ENCODE measurements at places on chromosomes 16 and 17.

DNA sequence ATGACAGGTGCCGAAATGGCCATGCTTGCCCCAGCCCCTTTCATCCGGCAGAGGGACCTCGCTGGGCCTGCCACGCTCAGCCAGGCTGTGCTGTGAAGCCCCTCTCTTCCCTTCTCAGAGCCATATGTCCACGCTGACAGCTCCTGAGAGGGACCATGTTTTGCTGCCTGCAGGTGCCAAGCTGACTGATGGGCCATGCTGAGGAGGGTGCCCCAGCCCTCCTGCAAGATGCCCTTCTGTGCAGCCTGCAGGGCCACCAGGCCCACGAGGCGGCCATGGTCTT is 33.1 kb upstream of the CDH15 start:
- no peak for DNase-seq

DNA sequence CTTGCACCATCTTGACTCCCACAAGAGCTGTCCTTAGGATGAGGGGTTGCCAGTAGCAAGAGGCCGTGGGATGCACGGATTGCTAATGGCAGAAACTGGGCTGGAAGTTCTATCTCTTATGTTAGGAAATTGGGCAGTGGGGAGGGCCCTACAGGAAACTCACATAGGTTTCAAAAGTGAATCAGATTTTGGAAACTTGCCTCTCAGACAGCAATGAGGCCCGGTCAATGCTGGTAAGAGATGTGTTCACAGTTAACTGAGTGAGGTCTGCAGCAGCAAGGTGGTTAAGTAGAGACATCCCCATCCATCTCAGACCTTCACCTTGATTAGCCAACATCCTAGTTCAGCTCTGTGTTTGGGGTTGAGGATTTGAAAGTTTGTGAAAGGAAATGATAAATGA is 164.7 kb downstream of the ABCA8 start:
- DNase-seq, result no peak

DNA sequence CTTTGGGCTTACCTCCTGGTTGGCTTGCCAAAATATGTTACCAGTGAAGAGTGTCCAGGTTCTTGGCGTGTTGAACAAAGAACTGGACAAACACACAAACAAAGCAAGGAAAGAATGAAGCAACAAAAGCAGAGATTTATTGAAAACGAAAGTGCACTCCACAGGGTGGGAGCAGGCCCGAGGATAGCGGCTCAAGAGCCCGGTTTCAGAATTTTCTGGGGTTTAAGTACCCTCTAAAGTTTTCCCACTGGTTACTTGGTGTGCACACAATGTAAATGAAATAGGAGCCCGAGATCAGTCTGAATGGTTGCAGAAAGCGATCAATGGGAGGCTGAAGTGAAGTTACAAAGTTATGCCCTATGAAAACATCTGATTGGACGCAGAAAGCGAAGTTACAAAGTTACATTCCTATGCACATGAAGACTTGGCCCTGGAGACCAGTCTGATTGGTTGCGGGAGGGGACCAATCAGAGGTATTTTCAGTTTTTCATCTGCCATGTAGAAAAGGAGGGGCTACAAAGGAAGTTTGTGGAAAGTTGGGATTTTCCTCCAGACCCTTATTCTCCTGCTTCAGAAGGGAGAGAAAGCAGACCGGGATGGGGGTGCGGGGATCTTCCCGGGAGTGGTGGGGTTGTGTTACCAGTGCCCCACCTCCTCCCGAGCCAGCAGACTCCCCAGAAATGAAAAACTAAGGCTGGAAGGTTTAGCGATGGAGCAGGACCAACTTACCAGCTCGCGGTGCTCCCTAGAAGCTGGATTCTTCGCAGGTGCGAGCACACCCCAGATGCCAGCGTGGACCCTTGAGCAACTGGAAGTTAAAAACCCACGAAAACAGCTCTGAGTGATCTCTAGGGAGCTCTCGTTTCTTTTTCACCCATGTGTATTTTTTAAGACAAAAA is at the start of gene SLFN12:
Gene SLFN12, minus strand, starts transcription at position 325 of the 899 bp plus-strand sequence. CDS start 9,472 bp downstream, outside the sequence.
- peak; percentile 76 for DNase-seq

- DNase-seq, result no peak
These were observed 92.4 kb upstream of the HSBP1 start for GRCh38 chr16:83715217-83715920.

- DNase-seq, result no peak
These were observed 449.5 kb upstream of the PSMD7 start for GRCh38 chr16:73847090-73847489.

DNA sequence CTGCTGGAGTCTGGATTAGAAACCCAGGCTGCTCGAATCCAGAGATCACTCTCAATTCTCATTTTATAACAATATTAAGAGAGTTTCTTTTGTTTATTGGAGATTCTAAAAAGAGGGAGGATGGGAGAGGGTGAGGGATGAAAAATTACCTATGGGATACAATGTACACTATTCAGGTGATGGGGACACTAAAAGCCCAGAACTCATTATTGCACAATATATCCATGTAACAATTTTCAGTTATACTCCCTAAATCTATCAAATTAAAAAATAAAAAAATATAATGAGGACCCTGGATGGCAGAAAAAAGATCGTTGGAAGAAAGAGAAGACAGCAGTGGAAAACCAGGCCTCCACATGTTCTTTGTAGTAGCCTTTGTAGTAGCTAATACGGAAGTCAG is 100.8 kb downstream of the CNTNAP4 start:
- no peak for DNase-seq

DNA sequence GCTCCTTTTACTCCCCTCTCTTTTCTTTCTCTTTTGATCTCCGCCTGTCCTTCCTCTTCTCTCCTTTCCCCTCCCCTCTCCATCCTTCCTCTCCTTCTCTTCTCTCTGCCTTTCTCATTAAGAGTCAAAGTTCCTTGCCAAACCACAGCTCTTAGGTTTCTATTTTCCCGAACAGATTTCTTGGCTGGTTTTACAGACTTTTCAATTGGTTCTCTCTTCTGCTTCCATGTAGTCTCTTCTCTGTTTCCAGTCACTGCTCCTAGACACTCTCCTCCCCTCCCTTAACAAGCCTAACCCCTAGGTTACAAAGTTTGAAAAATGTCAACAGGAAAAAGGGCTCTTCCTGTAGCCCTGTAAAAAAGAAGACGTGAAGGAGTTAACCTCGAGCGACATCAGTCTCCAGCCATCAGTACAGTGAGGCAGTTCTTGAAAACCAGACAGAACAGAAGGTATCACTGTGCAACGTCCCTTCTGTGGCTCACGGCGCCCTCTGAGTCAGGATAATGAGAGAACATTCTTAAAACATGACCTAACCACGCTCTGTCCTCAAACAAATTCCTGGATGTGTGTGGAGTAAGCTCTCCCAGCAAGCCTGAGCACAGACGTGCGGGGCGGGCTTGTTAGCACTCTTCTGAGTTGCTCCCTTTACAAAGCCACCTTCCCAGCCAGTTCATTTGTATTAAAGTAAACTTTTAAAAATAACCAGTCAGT is 11.6 kb upstream of the MARCHF10 start:
- DNase-seq, result peak; percentile 91

DNA sequence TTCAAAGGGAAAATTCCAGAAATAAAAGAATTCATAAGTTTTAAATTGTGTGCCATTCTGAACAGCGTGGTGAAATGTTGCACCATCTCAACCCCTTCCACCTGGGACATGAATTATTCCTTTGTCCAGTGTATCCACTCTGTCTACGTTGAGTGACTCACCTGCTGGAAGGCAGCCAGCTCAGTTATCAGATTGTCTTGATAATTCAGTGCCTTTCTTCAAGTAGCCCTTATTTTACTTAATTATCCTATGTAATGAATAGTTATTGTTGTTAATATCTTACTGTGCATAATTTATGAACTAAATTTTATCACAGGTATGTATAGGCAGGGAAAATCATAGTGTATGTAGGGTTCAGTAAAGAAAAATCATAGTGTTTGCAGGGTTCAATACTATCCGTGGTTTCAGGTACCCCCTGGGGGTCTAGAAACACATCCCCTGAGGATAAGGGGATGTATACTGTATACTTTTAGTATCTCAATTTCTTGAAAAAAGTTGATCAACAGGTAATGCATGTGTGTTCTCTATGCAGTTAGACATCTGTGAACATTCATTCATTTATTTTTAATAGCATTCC is 7.7 kb upstream of the PCTP start:
- DNase-seq, result no peak

DNA sequence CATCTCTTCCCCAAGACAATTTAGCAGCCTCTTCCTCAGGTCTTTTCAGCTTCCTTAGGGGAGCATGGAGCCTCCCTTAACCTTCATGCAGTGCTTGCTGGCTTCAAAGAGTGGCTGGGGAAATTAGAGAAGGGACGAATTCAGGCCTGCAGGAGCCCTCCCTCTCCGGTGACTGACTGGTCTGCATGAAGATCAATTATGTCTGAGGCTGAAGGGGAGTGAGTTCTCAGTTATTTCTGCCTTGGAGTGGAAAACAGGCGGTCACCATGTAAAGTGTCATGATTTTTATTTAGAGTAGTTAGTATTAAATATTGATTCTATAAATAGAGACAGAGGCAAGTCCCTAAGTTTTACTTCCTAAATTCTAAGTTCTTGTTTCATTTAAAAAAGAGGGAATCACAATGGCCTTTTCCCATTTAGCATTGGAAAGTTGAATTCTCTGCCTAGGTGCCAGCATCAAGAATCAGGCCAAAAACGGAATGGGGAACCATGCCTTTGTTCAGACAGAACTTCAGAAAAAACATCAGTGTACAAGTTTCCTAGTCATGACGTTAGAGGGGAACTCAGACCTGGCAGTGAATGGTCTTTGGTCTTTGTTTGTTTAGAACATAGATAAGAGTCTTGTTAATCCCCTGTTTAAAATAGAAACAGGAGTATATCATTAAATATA is 4.4 kb downstream of the GABARAPL2 start:
- no peak for DNase-seq

DNA sequence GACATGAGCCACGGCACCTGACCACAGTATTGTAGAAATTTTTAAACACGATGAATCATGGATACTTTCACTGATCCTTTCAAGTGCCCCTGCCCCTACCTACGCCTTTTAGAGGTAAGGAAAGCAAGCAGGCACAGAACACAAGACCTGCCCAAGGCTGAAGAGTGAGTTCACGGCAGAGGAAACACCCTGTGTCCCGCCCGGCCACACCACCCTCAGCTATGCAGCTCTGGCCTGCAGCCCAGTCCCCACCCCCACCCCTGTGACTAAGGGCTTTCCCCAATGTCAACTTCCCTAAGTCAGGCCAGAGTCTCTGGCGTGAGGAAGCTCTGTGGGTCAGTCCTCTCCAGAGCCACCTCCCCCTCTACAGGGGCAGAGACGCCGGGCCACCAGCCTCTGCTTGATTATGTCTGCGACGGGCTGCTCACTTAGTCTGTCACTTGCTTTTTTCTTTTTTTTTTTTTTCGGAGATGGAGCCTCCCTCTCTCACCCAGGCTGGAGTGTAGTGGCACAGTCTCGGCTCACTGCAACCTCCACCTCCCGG is 8.4 kb downstream of the SLC16A5 start:
- DNase-seq, result no peak

- DNase-seq, result peak; percentile 72
These were observed 2.3 kb downstream of the LRRC3C start for GRCh38 chr17:39929646-39930407.

DNA sequence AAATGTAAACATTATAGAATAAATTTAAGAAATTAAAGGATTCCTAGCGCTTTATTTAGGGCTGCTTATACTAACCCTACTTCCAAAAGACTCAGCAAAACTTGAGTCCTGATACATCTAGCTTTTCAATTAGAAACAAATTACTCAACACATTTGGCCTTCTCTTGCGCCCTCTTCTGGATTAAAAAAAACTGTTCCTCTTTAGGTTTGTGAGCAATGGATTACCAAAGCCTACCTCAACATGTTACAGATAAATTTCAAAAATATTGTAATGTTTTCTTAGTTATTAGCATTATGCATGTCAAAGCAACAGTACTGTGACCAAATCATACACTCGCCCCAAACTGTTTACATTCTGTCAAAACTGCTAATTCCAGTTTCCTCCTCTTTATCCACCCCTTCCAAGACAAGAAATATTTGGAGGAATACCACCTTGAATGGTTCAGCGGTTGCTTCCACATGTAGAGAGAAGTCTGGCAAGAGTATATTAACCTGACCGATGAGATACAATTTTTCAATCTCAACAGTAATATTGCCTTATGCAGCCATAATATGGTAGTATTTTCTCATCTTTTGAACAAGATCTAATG is 2.7 kb downstream of the NUFIP2 start:
- DNase-seq, result peak; percentile 22

DNA sequence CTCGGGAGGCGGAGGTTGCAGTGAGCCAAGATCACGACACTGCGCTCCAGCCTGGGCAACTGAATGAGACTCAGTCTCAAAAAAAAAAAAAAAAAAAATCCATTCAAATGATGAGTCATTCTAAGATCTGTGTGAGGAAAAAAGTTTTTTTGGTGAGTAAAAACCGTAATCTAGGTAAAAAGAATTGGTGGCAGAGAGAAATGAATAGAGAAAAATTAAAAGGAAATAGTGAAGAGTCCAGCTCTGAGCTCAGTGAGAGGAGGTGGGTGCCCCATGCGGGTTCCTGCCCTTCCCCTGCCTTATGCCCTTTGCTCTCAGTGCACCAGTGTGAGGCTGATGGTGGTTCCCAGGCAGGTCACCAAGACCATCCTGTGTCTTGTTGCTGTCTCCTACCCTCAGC is 20.9 kb downstream of the GAN start:
- no peak for DNase-seq

- DNase-seq, result no peak
These were observed 6.7 kb upstream of the RPL38 start for GRCh38 chr17:74196541-74197317.

DNA sequence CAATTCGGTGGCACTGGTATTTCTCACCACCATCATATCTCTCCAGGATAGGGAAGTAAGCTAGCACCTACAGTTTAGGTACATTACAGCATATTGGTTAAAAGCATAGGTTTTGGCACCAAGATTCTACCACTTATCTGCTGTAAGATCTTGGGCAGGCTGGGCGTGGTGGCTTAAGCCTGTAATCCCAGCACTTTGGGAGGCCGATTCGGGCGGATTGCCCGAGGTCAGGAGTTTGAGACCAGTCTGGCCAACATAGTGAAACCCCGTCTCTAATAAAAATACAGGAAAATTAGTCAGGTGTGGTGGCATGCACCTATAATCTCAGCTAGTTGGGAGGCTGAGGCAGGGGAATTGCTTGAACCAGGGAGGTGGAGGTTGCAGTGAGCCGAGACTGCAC is 51.4 kb downstream of the GPATCH8 start:
- no peak for DNase-seq

GRCh38 chr17:740240-741017 is 8.0 kb downstream of the TLCD3A start:
- no peak for DNase-seq

DNA sequence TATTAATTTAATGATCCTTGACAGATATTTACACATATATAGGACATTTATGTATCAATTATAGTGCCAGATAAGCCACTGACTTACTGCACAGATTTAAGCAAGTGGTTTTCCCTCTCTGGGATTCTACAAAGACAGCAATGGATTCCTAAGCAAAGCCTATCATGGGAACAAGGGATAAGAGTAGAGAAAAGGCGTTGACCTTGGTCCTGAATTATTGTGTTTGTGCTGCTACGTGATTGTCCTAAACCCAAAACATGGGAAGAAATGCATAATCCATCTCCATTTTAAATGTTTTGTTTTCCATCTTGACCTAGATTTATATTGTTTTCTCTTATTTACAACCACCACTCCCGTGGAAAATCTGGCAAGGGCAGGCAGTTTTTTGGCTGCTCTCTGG is 14.0 kb downstream of the SLFN11 start:
- no peak for DNase-seq

- DNase-seq, result no peak
These were observed 463.2 kb upstream of the MAF start for GRCh38 chr16:80063713-80064069.

Measured in BJ (cell line).